Activated CD4-positive, alpha-beta T cell treated with anti-CD3 and anti-CD28 coated beads for 1 hour (primary cell): ENCODE measurements at places on chromosomes 3 and 15.

DNA sequence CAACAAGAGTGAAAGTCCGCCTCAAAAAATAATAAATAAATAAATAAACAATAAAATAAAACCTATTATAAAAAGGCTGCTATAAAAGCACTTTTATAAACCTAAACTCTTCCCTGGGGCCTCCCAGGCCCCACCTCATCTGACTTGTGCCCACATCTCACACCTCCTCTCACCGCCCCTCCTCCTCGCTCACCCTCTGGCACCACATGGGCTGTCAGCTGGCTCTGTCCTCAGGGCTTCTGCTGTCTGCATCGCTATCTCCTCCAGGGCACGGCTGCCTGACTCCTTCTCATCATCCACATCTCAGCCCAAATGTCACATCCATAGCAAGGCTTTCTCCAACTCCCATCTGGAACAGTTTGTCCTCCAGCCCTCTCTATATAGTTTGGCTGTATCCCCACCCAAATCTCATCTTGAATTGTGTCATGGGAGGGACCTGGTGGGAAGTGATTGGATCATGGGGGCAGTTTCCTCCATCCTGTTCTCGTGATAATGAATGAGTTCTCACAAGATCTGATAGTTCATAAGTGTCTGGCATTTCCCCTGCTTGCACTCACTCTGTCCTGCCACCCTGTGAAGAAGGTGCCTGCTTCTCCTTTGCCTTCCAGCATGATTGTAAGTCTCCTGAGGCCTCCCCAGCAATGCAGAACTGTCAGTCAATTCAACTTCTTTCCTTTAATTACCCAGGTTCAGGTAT is 8.8 kb upstream of the SH3BP5 start:
- no peak for DNase-seq

DNA sequence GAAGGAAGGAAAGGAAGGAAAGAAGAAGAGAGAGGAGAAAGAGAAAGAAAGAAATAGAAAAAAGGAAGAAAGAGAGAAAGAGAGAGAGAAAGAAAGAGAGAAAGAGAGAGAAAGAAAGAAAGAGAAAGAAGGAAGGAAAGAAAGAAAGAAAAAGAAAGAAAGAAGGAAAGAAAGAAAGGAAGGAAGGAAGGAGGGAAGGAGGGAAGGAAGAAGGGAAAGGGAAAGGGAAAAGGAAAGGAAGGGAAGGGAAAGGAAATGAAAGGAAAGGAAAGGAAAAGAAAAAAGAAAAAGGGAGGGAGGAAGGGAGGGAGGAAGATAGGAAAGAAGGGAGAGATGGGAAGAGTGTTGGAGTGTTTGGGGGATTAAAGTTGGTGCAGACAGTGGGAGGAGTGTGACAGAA is 450.1 kb downstream of the GBE1 start:
- no peak for DNase-seq

DNA sequence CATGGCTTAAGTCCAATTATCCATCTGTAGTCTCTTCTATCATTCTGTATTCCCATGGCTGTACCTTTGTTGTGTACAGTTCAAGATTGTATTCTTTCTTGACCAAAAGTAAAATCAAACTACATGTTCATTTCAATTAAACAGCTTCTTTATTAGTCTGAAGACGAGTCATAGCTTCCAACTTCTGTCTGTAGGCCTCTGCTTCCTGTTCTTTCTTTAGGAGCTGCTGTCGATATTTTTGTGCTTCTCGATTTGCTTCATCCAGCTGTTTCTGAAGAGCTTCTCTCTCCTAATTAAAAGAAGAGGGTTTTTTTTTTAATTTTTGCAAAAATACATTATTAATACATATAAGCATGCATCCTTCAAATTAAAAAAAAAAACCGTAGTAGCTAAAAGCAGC is 13.0 kb upstream of the HDC start:
- DNase-seq: no peak

DNA sequence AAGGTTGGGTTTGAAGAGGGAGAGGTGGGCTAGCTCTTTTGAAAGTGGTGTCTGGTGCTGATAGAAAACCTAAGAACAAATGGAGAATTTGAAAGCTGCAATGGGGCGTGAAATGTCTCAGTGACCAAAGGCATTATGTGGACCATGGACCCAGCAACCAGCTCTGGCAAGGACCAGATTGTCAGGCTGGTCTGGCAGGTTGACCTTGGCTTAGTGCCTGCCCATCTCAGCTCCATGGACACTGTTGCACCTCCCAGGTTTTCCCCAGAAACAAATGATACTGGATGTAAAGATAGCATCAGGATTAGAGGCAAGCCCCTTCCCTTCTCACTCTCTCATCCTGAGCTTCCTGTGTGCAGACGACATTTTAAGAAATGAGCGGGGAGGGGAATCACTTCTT is 302.9 kb upstream of the LRRFIP2 start:
- DNase-seq: no peak

GRCh38 chr15:40936709-40937666 is 7.8 kb downstream of the DLL4 start:
- no peak for DNase-seq

DNA sequence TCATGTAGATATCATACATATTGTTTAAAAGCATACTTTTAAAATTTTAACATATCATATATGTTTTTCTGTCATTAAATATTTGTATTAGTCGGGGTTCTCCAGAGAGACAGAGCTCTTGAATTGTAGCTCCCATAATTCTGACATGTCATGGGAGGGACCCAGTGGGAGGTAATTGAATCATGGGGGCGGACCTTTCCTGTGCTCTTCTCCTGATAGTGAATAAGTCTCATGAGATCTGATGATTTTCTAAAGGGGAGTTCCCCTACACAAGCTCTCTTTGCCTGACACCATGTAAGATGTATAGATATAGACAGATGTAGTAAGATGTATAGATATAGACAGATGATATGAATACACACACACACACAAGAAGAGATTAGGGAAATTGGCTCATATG is 161.2 kb upstream of the ABI3BP start:
- no peak for DNase-seq

DNA sequence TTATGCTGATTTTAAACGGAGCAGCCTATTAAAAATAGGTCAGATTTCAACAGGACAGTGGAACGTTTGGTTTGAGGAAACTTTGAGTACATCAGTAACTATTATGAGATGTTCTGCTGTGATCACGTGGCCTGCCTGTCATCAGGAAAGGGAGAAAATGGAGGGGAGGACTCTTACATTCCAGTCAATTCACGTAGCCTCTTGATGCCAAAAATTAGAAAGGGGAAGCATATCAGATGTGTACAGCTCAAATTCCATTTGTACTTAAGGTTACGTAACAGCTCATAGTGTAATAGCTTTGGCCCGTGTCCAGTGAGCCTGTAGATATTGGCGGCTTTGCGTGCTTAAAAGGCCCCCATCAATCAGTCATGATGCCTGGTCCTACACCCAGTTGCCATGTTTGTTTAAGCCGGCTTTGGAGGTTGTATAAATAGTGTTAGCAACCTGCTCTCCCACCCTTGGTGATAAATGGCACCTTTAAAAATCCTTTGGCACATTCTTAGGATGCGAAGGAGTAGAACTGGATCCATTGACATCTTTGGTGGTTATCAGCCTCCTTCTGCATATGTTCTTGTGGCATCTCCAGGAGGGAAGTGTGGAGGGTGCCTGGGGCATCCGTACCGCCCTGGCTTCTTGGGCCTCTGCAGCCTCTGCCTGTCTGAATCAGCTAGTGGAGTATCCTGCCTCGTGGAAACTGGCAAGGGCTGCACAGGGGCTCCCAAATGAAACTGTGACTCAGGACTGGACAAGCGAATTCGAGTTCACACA is 163.9 kb downstream of the THSD4 start:
- no peak for DNase-seq

DNA sequence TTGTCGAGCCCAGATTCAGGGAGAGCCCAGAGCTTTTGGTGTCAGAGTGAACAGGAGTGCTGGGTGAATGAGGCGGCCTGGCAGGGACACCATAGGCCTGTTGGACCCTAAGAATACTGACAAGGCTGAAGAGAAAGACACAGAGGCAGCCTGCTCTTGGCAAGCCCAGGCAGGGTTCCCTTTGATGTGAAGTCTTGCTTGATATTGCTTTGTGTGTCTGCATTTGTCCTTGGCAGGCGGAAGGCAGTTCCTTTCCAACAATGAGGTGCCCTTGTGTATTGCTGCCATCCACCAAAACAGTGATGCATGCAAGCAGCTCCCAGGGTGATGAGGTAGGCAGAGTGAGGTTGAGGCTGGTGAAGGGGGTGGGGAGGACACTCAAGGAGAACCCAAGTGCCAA is 152.7 kb upstream of the TSC22D2 start:
- no peak for DNase-seq

DNA sequence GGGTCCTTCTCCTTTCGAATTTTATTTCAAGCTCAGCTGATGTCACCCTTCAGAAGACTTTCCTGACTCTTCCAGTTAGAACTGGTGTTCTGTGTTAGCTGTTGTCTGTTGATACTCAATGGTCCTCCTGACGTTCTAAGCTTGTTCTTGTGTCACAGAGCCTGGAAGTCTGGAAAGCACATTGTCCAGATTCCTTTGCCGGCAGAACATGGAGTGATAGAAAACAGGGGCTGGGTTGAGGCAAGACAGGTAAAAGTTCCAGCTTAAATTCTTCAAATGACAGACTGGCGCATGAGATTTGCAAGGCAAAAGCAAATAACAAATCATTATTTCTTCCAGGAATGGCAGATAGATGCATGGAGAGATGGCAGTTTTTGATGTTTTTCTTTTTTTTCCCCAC is 102.0 kb upstream of the CLSTN2 start:
- no peak for DNase-seq

- no peak for DNase-seq
These were observed 43.9 kb upstream of the GOLGA8J start for GRCh38 chr15:30038667-30039523.

DNA sequence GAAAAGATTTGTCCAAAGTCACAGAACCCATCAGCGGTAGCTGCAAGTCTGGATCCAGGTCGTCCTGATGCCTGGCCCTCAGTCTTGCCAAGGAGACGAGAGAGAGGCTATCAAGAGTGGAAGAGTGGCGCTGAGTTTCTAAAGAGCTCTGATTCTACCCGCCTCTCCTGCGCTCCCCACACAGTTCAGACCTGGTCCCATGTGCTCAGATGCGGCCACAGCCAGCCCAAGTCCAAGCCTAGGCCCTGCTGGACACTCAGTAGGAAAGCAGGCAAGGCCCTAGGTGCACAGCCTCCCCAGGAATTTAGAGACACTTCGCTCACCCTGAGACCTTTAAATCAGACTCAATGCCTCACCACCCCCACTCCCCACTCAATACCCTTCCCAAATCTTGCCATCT is 32.4 kb downstream of the CCDC12 start:
- DNase-seq: no peak

DNA sequence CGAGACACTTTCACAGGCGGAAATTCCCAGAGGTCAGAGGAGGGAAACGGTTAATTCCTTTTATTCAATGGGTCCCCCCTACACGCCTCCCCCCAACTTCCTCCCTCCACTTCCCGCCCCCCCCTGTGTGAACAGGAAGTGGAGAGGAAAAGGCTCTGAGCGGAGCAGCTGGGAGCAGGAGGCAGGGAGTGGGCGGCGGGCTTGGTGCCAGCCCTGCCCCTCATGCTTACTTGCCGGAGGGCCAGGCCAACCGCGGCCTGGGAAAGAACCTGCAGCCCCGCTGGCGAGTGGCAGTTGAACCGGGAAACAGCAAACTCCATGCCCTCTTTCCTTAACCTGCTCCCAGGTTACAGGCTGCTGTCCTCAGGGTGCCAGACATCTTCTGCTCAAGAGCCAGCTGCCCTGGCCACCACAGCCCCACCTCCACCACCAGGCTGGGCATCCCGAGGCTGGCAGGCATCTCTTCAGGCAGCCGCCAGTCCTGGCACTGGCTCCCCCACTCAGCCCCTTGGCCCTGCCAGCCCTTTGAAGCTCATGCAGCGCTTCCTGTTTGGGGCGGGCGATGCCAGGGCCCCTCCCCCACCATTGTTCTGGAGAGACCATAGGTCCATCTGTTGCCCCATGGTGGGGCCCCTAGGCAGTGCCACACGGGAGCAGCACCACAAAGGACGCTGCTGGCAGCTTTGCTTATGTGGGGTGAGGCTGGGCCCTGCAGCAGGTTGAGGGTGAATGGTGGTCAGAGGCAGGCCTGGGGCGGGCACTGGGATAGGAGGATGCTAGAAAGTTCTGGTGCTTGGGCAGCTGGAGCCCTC is 12.9 kb downstream of the VPS18 start:
- DNase-seq: no peak

GRCh38 chr15:80171787-80172186 is 19.0 kb downstream of the FAH start:
- DNase-seq: no peak

GRCh38 chr15:48191574-48192225 is at the start of gene CTXN2:
Gene CTXN2, plus strand, starts transcription at chr15:48191665. Its CDS starts 9,636 bp downstream, at chr15:48201301.
- no peak for DNase-seq

DNA sequence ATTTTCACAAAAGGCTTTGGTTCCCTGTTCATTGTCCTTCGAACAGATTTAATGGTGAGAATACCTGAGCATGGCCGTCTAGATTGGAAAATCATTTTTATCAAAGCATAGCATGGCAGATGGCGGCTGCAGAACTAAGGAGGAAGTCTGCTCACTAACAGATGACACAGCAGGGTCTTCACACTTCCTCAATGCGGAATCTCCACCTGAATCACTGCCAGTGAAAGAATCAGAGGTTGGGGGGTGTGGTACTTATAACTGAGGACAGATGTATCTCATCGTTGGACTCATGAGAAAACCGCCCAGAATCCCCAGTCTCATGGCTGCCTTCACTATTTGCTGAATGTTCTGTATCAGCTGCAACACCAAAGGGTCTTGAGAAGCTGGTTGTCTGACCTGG is 31.6 kb upstream of the PYGO1 start:
- no peak for DNase-seq

DNA sequence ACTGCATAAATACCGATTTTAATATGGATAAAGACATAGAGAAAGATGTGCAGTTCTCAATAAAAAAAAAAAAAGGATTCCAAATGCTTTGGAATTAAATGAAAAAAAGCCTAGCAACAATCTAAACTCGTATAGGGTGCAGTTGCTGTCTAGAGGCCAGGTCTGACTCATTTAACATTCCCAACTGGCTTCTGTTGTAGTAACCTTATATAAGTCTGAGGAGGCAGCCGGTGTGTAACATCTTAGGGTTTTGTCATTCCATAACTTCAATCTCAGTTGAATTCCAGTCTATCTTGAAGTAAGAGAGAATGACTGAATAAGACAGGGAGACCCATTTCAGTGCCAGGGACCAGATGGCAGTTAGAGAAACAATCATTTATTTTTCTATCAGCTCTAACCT is 6.5 kb downstream of the PDCD10 start:
- DNase-seq: no peak
